ENCODE measurements at places on chromosomes 1 and 21.
A peak's percentile ranks its signal among the peaks of the same experiment; 100 is the strongest.

GRCh38 chr1:67737875-67738274 lies 52.9 kb downstream of the GADD45A start:
- no peak for DNase-seq

DNA sequence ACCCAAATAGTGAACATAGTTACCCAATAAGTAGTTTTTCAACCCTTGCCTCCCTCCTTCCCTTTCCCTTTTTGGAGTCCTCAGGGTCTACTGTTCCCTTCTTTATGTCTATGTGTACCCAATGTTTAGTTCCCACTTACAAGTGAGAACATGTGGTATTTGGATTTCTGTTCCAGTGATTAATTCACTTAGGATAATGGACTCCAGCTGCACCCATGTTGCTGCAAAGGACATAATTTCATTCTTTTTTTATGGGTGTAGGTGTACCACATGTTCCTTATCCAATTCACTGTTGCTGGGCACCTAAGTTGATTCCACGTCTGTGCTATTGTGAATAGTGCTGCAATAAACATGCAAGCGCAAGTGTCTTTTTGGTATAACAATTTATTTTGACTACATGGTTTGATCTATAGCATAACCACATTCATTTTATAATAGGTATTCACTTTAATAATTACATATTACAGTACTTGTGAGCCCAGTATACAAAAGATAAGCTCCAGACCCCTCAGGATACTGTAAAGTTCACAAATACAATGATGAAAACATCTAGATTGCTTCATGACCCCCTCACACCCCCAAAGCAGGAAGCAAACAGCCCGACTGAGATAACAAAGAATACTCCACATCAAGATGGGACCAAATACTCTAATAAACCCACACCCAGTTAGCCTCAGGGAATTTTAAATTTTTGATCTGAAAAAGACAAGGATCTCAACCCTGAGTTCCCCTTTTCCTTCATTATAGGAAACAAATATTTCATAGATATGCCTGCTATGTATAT lies 45.3 kb downstream of the PUM1 start:
- peak; percentile 88 for DNase-seq

DNA sequence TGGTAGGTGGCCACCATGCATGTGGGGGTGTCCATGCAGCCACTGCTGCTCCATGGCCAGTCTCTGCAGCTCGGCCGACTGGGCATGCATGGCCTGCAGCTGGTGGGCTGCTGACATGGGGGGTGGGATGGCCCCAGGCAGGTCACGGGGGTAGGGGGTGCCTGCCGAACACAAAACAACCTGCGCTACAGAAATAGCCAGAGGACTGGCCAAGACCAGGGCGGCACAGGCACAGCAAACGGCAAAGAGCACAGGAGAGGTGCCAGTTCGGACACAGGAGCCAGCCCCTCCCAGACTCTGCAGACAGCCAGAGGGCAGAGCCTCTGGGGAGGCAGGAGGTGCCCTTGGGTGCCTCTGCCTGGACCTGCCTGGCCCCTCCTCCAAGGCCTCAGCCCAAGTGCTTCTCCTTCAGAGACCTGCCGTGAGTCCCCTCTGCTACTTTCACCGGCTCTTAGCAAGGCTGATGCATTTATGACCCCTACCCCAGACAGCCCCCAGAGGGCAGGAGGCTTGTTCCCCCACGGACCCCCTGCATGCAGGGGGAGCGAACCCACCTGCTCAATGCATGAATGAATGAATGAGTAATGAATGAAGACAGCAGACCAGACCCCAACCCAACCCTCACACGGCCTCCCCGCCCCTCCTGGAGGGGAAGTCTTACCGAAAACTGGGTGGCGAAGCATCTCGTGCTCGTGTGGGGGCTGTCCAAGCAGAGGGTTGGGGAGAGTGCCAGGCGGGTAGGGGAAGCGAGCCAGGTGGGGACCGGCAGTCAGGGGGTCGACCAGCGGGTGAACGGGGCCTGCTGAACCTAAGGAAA lies 37.7 kb downstream of the SLC45A1 start:
- DNase-seq = no peak

GRCh38 chr1:12548973-12549459 lies 69.0 kb downstream of the DHRS3 start:
- no peak for DNase-seq

- no peak for DNase-seq
Measured at GRCh38 chr1:151820940-151821339, 10.7 kb downstream of the RORC start.

- DNase-seq = no peak
Measured at GRCh38 chr21:37005548-37006485, 685 bp upstream of the RIPPLY3 start.
